NCI-H1417 treated with DMSO at 0.1 percent for 48 hours (cell line): ENCODE measurements at places on chromosomes 11 and 22.
A peak's percentile ranks its signal among the peaks of the same experiment; 100 is the strongest.

- DNase-seq: no peak
These were observed 11.3 kb downstream of the C11orf21 start for GRCh38 chr11:2290351-2290841.

DNA sequence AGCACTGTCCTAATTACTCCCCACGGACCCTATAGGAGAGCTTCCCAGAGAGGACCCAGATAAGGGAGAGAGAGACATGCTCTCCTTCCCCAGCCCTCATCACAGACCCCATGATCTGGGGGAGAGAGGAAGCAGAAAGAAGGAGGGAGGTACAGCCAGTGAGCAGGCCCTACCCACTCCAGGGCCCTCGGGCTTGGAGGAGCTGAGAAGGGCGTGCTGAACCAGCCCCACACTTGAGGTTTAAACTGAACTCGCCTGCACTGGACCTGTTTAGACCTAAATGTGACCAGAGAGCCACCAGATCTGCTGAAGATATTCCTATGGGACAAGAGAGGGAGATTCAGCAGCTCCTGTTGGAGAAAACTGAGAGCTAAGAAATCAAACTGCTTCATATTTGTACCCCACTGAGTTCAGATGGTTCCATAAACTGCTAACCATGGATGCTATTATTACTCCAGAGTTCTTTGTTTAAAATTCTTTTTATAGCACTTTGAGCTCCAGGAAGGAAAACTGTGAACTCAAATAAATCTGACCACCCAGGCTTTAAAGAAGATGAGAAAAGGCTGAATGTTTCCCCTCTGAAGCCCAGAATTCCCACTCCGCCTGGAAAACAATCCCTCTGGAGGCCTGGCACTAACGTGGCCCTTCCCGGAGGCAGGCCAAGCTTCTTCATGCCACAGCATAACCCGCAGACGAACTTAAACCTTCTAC is 67.2 kb downstream of the EFCAB6 start:
- DNase-seq: no peak

DNA sequence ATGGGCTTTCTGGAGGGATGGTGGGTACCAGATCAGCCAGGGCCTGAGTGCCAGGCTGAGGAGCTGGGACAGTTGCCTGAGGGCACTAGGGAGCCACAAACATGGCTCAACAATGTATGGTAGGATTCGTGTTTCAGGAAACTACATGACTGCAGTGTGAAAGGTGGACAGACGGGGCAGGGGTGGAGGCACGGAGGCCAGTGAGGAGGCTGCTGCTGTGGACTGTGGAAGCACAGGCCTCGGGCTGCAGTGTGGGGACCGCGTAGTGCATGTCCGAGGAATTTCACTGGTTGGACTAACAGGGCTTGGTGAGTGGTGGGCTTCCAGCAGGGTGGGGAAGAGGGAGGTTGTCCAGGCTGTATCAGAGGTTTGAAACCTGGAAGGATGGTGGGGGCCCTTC is 7.8 kb downstream of the P2RY2 start:
- no peak for DNase-seq

- no peak for DNase-seq
These were observed 30.1 kb downstream of the HIRA start for GRCh38 chr22:19401483-19401882.

GRCh38 chr11:33867996-33868646 is 23.8 kb downstream of the LMO2 start:
- DNase-seq: no peak

GRCh38 chr11:110059706-110060463 is 33.3 kb upstream of the ZC3H12C start:
- no peak for DNase-seq

DNA sequence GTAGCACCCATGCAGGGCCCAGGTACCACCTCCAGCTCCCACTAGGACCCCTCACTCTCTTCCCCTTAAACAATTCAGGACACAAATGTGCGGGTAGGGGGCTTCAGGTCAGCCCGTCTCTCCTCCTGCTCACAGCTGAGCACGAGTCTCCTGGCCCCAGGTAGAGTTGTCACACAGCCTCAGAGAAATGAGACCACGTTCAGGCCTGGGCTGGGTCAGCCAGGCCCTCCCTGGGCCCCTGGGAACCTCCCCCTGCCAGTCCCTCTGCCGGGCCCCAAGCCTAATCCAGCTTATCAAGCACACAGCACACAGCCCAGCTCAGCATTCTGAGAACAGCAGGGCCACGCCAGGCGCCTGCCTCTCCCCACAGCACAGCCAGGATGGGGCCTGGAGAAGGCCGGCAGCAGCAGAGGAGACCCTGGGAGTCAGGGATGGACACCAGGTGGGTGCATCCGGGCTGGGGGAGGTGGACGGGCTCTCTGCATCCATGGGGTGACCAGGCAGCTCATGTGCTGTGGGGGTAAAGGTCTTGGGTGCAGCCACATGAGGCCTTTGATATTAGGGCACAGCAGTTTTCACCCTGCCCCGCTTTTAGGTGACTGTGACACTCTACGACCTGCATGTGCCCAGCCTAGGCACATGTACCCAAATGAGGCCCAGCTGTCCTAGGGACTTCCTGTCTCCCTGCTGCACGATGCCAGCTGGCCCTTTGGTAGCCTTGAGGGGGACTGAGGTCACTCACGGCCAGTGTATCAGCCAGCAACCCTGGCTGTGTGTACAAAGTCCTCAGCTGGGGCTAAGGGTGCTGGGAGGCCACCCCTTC is 87.0 kb downstream of the MORC2 start:
- DNase-seq: no peak

- DNase-seq: no peak
These were observed 384.8 kb downstream of the TMEM135 start for GRCh38 chr11:87422566-87422965.

DNA sequence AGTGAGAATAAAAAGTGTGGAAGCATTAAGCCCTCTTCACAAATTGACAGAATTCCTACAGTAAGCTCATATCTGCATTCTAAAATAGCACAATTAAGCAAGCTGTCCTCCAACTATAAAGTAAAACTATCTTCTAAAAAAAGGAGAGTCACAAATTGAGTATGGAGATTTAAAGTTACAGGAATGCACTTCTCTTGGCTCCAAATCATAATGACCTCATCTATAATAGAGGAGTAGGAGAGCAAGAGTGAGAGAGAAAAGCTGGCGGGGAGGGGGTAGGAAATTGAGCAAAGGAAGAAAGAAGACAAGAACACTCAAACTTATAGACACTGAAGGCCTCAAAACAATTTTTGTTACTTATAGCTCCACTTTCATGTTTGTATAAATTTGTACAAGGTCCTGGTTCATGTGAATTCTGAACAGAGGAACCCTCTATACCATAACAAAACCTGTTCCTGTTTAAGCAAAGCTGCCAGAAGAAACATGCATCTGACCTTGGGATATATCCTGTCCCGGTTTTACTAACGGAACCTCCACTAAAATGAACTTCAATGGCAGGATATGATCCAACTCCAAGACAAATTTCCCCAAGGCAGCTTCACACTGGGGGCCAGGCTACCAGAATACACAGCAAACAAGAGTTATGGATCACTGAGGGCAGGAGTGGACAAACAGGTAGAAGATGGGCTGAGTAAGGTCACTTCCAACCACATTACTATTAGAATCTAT is 37.2 kb downstream of the SLC35F2 start:
- no peak for DNase-seq

- no peak for DNase-seq
These were observed 1.0 kb downstream of the FUT4 start for GRCh38 chr11:94544646-94545263.

DNA sequence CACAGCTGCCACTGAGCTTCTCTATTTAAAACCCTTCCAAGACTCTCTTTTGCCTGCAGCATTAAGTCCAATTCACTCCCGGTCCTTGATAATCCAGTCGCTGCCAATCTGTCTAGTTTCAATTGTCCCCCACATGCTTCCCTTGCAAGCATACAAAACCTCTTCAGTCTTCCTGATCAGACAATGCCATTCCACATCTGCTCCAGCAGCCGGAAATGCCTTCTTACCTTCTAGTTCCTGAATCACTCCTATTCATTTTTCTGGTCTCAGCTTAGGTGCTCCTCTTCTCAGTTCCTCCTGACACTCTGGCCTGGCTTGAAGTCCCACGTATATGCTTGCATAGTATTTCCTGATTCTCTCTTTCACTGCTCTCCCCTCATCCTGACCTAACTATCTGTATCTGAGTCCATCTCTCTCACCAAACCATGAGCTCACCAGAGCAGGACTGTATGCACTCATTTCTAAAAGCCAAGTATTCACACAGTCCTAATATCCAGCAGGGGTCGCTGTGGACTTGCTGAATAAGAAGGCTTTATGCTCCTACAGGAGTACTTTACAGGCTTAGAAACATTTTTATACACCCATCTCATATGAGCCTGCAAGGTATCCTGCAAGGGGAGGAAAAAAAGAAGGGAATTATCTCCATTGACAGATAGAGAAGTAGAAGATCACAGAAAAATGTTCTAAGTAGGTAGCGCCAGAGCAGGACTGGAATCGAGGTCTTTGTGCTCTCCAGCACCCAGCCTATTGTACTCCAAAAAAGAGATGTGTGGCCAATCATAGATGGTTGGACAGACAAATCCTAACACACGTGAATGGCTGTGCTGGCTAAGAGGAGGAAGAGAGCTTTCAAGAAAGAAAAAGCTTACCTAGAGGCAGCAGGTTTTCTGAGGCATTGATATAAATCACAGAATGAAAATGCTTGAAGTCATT is 19.2 kb downstream of the XRRA1 start:
- peak; percentile 11 for DNase-seq

DNA sequence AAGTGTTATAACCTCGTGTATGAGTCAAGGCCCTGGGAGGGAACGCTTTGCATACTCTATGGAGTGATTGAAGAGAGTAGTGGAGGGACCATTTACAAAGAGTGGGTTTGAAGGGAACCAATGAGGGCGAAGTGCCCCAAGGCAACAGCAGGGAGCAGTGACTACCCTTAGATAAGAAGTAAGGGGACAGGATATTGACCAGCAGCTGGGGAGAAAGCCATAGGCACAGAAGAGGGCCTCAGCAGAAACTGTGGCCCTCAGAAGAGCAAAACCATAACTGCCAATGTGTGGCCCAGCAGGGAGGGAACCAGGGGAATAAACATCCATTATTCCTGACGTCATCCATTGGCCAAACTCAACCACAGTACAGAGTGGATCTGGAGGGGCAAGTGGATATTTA is 24.7 kb downstream of the PARVA start:
- DNase-seq: no peak

GRCh38 chr11:353179-353873 is 16.0 kb upstream of the B4GALNT4 start:
- DNase-seq: no peak

DNA sequence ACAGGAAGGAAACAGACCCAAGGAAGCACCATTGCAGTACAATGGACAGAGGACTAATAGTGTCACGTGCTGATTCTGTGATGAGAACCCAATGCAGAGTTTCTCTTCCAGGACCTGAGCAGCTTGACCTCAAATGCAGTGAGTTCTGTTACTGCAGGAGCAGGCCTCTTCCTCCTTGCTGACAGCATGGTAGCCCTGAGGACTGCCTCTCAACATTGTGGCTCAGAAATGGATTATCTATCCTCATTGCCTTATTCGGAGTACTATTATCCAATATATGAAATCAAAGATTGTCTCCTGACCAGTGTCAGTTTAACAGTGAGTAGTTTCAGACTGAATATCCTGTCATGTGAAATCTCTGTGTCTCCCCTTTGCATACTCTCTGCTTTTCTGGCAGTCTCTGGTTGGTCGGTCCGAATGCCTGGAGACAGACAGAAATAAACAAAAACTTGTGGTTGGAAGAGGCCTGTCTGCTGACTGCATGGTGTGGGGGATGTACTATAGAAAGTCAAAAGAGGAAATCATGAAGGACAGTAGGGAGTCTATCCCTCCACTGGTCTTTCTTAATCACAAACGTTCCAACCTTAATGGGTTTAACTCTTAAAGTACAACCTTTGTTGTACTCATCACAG is 6.9 kb upstream of the MS4A14 start:
- no peak for DNase-seq

GRCh38 chr11:120153221-120153620 is 15.3 kb upstream of the TRIM29 start:
- no peak for DNase-seq

DNA sequence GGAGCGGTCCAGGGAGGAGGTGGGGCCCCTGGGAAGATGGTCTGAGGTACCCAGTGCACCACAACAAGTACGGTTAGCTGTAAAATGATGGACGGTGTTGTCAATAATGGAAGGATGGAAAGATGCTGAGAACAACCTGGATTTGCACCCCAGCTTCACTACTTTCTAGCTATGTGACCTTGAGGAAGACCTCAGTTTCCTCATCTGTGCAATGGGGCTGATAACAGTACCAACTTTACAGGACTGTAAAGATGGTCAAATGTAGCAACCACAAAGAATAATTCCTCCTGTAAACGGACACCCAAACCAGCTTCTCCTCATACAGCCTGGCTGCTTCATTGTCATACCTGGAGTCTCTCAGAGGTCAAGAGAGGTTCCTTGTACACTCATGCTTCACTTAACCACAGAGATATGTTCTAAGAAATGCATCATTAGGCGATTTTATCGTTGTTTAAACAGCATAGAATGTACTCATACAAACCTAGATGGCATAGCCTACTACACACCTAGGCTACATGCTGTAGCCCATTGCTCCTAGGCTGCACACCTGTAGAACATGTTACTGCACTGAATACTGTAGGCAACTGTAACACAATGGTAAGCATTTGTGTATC is 65.5 kb upstream of the LMO2 start:
- DNase-seq: no peak
